ENCODE measurements at places on chromosomes 16 and 17. TPM values are rescaled to one million over a fixed set of nuclear protein-coding genes. Genes with fewer than 3 reads are reported as not detected.

- DNase-seq, result no peak
Measured at GRCh38 chr16:50234771-50235556, 31.4 kb upstream of the ADCY7 start.

- DNase-seq, result no peak
Measured at GRCh38 chr17:50129353-50129727, 620 bp downstream of the SAMD14 start.

Gene PIGS
- polyA plus RNA-seq, result 107 TPM

Gene C16orf96
- polyA plus RNA-seq, result 0.28 TPM

Gene KRTAP17-1
- polyA plus RNA-seq, result not detected

Gene LCAT
- 18.0 TPM for polyA plus RNA-seq
